ENCODE measurements at places on chromosomes 12 and 14. TPM values are rescaled to one million over a fixed set of nuclear protein-coding genes. Genes with fewer than 3 reads are reported as not detected.
A peak's percentile ranks its signal among the peaks of the same experiment; 100 is the strongest.

TMEM106C gene
- total RNA-seq, result 84.5 TPM

- no peak for DNase-seq
Observed at GRCh38 chr12:56326533-56326932, 7.3 kb downstream of the PAN2 start.

DNA sequence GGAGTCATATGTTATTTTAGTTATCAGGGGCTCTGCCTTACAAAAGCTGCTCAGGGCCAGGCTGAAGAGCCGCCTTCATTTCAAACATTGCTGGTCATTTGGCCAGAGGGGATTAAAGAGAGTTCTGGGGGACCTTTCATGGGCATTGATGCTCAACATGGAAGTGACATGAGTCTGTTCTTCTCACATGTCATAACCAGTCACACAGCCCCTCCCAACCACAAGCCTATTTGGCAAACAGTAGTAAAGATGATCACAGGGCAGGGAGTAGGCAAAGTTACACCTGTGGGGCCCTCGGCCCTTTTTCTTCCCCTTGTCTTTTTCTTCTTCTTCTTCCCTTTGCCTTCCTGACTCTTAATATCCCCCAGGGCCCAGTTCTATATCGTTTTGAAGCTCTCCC lies 33.3 kb downstream of the CFAP54 start:
- DNase-seq, result no peak

GRCh38 chr12:92424338-92424737 lies 278.5 kb upstream of the PLEKHG7 start:
- no peak for DNase-seq

DNA sequence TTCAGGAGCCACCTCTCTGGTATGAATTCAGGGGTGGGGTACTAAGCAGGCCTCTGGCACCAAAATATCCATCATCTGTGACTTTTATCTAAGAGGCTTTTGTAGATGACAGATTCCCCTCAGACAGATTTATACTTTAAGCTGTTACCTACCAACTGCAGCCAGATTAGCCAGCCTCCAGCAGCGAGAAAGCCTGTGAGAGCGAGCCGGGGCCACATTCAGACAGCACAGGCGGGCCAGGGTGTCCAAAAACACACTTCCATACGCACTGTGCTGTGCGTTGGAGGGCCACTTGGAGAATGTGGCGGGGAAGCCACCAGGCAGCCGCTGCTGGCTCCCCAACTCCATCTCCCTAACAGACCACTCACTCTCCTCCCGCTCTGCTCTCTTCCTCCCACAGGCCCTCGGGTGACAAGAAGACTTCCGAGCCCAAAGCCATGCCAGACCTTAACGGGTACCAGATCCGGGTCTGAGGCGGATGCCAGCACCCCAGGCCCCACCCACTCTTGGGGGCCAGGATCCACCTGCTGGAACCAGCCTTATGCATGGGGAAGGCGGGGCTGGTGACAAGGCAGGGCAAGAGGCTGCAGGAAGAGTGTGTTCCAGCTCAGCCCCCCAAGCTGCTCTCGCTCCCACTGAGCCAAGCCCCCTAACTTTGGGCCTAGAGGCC lies 17.4 kb downstream of the VASH1 start:
- DNase-seq, result no peak

- no peak for DNase-seq
Observed at GRCh38 chr14:103574707-103575285, 12.0 kb downstream of the COA8 start.

- no peak for DNase-seq
Observed at GRCh38 chr12:107108995-107109508, 15.7 kb upstream of the CRY1 start.

GRCh38 chr12:71046215-71046614 lies 111.6 kb downstream of the TSPAN8 start:
- no peak for DNase-seq

SERPINA4 gene
- total RNA-seq, result 27.5 TPM

- no peak for DNase-seq
Observed at GRCh38 chr14:80522411-80522810, 311.1 kb upstream of the DIO2 start.

DNA sequence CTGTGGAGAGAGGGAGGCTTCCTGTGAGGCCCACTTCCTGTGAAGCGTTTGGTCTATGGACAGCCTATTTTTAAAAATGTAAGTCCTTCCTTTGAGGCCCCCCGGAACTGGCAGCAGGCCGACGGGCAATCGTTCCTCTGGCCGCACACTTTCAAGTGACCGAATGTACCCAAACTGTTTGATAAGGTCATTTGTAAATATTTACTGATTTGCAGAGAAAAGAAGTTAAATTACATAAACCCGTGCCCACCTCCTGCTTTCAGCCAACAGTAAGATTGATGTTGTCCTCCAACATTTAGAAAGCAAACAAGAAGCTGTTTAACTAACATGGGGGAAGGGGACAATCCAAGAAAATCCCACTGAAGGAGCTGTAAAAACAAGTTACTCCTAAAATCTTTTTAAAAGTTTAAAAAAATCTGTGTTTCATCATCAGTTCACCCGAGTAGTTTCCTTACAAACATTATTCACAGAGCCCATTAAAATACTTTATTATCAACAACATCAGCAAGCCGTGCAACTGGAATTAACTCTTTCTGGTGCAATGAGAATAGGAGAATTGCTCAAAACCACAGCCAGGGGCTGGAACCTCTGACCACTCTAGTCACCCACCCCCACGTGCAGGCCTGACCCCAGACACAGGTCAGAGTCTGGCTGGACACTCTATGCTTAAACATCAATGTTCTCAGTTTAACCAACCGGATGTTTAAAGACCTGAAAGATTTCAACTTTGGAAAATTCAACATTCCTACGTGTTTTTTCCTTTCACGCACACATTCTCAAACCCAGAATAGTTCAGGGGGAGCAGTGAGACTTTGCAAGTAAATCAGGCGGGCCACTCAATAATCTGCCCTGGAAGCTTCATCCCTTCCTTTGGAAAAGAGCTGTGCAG lies 65.3 kb downstream of the FOXN3 start:
- DNase-seq, result peak; percentile 76

GRCh38 chr14:95518045-95518751 lies 1.7 kb upstream of the SYNE3 start:
- DNase-seq, result no peak

DPPA3 gene
- total RNA-seq, result not detected

DNA sequence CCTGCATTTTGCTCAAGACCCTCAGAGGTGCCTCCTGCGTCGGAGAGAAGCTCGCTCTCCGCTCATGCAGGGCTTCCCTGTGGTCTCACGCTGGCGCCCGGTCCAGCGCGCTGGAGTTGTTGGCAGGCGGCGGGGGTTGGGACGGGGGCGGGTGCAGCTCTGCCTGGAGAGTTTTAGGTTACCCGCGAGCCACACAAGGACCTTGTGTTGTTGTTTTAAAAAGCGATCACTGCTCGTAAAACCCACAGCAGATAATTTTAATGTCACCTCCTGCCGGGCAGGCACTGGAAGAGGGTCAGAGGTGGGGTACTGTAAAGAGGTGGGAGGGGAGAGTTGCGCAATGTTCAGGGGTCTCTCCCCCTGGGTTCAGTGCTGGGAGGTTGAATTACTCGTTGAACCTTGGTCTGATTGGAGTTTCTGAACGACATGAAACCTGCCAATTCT lies 850 bp downstream of the SMOC1 start:
- no peak for DNase-seq

DNA sequence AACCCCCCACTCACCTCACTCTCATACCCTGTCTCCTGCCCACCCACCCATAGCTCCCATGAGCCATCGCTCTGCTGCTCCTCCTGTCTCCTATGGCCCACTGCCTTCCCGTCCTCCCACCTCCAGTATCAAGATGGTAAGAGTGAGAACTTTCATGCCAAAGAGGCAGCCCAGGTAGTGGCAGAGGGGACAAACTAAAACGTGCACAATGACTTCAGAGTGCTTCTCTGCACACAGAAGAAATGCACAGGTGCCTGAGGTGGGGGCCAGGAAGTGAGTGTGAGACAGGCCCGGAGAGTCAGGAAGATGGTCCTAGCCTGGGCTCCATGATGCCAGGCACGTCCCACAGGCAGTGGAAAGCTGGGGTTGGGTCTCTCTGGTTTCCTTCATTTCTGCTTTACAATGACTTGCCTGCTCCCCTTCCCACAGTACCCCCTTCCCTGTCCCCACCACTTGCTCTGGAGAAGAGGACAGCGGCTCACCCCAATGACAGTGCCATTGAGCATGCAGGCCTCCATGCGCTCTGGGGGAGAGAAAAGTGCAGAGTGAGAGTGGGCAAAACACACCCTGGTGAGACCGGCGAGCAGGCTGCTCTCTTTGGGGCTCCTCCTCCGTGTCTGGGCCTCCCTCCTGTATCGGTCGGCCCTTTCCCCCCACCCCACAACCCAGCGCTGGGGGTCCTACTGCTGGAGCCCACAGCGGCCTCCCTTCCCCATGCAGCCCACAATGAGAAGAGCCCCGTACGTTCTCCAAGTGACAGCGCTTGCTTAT lies 22.8 kb upstream of the ANO2 start:
- DNase-seq, result no peak

GRCh38 chr14:30790827-30791226 lies 83.5 kb upstream of the COCH start:
- DNase-seq, result no peak

PPM1H gene
- total RNA-seq, result 3.1 TPM

PPP1R1A gene
- total RNA-seq, result 5.8 TPM

- DNase-seq, result no peak
Observed at GRCh38 chr12:96176575-96176974, 17.6 kb upstream of the ELK3 start.

LYZ gene
- total RNA-seq, result 2,662 TPM

RTN1 gene
- total RNA-seq, result not detected

HCAR3 gene
- 1.8 TPM for total RNA-seq

SLC38A2 gene
- 250 TPM for total RNA-seq

SLCO1C1 gene
- not detected for total RNA-seq

- no peak for DNase-seq
Observed at GRCh38 chr14:71666571-71667145, 265.6 kb upstream of the RGS6 start.

COCH gene
- total RNA-seq, result not detected

GRCh38 chr12:68771223-68771925 lies 25.4 kb downstream of the SLC35E3 start:
- DNase-seq, result no peak

GRCh38 chr12:29286081-29286790 lies 94.7 kb downstream of the ERGIC2 start:
- DNase-seq, result no peak

POMT2 gene
- 8.3 TPM for total RNA-seq

DNAL1 gene
- not detected for total RNA-seq

Data from stomach (tissue), 19 donors.